ENCODE measurements at places on chromosomes 2 and 18. TPM values are rescaled to one million over a fixed set of nuclear protein-coding genes. Genes with fewer than 3 reads are reported as not detected.

DNA sequence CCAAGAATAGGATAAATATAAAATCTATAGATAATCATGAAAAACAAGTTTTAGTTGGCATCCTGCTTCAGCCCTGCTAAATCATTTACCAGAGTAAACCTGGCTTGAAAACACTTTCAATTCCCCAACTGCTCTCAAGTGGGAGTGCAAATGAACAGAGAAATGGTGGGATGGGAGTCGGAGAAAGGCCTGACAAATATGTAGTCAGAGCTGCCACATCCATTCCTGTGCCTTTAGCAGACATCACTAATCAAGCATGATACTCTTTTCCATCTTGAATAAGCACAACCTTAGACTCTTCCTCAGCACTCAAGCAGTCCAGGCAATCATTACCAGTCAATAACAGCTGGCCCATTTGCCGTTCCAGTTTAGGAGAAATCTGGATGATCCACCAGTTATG lies 101.3 kb downstream of the ANKRD44 start:
- no peak for DNase-seq

Gene PROKR1
- total RNA-seq: 0.04 TPM

DNA sequence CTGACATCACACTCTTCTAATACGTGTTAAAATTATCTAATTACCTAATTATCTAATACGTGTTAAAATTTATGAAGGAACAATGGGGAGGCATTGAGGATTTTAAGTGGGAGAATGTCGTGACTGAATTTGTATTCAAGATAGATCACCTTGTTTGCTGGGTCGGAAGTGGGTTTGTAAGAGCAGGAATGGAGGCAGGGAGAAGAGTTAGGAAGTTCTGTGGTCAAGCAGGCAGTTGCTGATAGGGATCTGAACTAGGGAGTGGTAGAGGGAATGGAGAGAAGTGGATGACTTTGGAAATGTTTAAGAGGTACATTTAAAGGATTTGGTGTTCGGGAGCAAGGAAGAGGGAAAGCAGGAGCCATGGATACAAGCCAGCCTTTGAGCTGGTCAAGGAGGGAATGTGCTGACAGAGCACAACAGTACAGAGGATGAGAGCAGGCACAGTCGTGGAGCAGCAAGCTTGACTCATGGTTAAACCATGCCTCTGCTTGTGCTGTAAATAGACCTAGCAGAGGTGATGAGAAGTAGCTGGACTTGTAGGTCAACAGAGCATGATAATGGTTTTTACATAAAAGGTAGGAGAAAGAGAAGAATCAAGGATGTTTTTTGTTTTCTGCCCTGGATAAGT lies 16.2 kb downstream of the IL18RAP start:
- peak; percentile 89 for DNase-seq

- DNase-seq: peak; percentile 9
Observed at GRCh38 chr18:29693334-29693733, 1349.2 kb downstream of the DSC3 start.

- DNase-seq: no peak
Observed at GRCh38 chr18:10085416-10085815, 171.6 kb downstream of the VAPA start.

DNA sequence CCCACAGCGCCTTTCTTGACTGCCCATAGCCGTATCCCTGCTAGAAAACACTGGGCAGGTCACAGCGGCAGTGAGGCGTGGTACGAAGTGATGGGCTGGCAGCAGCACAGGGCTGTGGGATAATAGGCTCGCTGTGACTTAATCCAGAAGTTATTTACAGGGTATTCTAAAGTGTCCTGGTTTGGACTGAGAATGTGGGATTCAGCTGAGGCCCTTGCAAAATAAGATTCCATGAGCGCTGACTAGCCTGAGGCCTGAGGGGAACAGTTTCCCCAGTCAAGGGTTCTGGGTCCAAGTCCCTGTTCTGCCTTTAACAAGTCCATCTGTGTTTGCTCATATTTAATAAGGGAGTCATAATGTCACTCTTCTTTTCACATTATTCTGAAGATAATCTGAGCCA lies 34.6 kb downstream of the SETBP1 start:
- DNase-seq: peak; percentile 43

DNA sequence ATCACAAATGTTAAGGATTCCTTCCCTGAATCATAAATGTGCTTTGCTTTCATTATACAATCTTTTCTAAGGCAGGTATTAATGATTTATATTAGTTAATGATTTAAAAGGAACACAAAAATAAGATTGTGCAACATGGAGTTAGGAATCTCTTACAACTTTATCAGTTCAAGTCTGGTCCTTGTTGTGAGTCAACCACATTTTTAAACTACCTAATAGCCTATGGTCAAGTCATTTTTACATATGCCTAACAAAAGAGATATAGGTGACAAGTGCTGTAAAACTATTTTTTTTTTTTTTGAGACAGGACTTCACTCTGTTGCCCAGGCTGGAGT lies 8.2 kb upstream of the INPP1 start:
- DNase-seq: no peak

Gene MEP1B
- total RNA-seq: 0.04 TPM

GRCh38 chr2:65991381-65992197 lies 443.3 kb upstream of the MEIS1 start:
- no peak for DNase-seq

Gene RAMP1
- 3.1 TPM for total RNA-seq

- no peak for DNase-seq
Observed at GRCh38 chr2:216328347-216328746, 43.9 kb downstream of the MARCHF4 start.

GRCh38 chr2:220981926-220982325 lies 590.2 kb downstream of the EPHA4 start:
- no peak for DNase-seq

- DNase-seq: no peak
Observed at GRCh38 chr18:39599251-39599650, 2033.7 kb upstream of the CELF4 start.

Gene HOXD8
- not detected for total RNA-seq

Gene C2orf80
- not detected for total RNA-seq

DNA sequence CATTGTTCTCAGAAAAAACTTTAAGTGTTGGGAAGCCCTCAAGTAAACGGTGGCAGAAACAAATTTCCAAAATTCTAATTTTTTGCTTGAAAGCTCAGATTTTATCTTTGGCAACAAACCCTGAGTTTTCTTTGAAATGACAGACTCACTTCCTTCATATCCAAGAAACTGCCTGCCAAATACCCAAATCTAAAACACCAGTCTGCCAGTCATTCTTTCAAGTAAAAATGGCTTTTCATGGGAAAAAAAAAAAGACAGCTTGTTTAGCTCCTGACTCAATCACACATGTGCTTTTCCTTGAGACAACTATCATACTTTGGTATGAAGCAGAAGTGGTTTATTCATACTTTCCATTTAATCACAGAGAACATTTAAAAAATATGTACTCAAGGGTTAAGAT lies 40.6 kb upstream of the CSRNP3 start:
- DNase-seq: no peak

DNA sequence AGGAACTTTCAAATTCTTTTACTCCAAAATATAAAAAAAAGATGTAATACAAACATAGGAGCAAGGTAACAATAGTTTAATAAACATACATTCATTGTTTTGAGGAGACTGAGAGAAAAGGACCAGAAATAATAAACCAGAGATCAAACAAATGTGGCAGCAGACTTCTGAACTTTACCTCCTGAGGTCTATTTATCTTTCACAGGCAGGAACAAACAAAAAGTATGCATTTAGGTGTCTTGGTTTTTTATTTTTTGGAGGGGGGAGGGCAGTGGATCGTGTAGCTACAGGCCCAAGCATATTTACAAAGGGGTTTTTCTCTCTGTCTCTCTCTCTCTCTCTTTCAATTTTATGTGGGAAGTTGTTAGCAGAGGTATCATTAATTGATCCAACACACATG lies 5.6 kb downstream of the PPP4R1 start:
- no peak for DNase-seq

DNA sequence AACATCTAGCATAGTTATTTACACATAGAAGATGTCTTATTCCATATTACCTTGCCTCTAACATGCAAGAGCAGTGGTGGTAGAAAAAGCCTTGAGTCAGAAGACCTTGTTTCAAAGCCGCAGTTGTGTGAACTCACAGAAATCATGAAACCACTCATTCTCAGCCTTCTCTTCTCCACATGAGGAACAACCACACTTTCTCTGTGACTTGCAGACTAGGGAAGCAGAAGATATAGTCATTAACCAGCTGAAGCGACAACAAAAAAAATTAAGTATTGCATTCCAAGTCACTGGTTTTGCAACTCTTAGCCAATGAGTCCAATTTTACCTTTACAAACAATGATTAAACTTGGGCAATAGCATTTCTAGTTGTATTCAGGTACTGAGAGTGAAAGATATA lies 19.0 kb downstream of the TWSG1 start:
- DNase-seq: no peak

- no peak for DNase-seq
Observed at GRCh38 chr2:207229161-207229560, 63.4 kb upstream of the KLF7 start.

DNA sequence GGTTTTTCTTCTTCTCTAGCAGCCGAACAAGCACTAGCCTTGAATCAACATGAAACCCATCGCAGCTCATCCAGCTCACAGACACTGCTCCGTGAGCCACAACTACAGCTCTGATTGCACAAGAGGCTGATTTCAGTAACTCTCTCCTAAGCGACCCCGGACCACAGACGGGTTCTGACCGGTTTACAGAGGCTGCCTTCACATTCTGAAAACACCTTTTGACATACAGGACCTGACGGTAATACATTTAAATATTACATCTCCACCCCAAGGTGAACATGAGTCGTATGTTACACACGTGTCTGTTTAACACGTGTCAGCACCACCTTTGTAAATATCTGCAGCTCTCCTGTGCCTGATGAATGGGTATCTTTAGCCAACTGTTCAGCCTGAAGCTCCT lies 120.7 kb downstream of the TMEM18 start:
- no peak for DNase-seq

- no peak for DNase-seq
Observed at GRCh38 chr2:209808521-209808920, 36.9 kb downstream of the UNC80 start.

Gene RGPD8
- total RNA-seq: 17.0 TPM

DNA sequence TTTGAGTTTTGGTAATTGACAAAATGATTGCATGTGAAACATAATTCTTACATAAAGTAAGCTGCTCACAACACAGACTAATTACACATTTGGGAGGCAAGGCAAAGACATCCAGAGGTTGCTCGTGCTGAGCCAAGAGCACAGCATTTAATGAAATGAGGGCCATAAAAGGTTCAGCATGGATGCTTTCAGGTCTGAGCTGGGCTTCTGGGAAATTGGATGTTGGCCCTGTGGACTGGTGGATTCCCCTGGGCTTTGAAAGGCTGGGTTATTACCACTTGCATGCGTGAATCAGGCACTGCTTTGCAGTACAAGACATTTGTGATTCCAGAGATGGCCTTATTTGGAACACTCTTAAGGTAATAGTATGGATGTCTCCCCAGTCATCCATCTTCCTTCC lies 533.5 kb upstream of the NRP2 start:
- no peak for DNase-seq

DNA sequence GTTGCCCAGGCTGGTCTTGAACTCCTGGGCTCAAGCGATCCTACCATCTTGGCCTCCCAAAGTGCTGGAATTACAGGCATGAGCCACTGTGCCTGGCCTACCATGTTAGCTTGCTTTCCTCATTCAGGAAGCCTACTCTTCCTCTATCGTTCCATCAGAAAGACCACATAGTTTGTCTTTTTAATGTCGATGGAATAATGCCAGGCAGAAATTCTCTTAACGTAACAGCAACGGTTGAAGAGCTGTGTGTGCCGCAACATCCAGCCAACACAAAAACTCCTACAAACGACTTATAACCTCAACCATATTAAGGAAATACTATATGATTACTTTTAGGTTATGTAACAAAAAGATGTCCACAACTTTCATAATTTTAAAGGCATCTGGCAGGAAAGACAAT lies 10.5 kb downstream of the ITGB1BP1 start:
- no peak for DNase-seq

GRCh38 chr2:124489686-124490085 lies 464.6 kb downstream of the CNTNAP5 start:
- no peak for DNase-seq

DNA sequence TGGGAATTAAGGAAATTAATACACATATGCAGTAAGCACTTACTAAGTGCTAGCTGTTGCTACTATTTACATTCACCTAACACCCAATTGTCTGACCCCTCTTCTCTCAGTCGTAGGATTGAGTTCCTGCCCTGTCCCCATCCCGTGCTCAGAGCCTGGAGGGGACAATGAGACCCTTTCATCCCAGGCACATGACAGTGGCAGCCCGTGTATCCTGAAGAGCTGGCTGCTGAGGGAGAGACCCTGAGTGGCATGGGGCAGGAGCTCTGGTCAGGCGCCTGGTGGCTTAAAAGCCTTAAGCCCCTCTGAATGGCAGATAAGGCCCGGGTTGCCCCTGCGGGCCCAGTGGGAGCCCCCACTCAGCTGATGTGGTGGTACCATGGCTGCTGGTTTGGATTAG lies 99.0 kb downstream of the DYSF start:
- no peak for DNase-seq

DNA sequence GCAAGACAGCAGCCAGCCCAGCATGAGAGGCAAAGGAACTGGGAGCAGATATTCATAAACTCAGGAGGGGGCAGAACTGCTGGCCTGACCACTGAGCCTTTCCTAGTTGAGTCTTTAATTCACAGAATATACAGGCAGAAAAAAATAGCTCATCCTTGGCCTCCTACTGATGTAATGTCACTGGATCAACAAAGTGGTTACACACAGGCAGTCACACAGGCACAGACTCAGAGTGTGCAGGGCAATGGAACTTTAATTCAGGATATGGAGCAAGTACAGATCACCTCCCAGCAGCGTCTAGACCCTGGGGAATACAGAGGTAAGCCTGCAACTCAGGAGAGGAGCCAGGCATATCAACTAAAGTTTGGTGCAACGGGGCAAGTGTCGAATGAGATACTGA lies 75.4 kb downstream of the TNP1 start:
- no peak for DNase-seq

DNA sequence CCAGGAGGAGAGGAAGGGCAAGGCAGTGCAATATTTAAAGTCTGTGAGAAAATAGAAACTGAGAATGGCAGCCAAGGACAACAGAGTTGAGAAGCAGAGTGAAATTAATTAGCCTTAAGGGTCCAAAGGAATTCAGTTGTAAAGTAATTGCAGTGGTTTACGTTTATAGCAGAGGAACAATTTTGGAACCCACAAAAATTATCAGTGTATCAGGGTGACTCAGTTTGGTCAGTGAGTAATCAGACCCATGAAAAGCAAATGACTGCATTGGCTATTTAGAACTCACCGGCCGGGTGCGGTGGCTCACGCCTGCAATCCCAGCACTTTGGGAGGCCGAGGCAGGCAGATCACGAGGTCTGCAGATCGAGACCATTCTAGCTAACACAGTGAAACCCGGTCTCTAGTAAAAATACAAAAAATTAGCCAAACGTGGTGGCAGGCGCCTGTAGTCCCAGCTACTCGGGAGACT lies 245.8 kb upstream of the SLC39A10 start:
- peak; percentile 21 for DNase-seq

Gene DAW1
- 0.46 TPM for total RNA-seq

Gene MERTK
- 8.7 TPM for total RNA-seq

Gene IL36B
- not detected for total RNA-seq

- DNase-seq: no peak
Observed at GRCh38 chr2:233474308-233475160, 92.0 kb downstream of the USP40 start.

GRCh38 chr2:76826691-76827090 lies 695.5 kb downstream of the LRRTM4 start:
- DNase-seq: no peak

Data from cardiac muscle cell (in vitro differentiated cells and primary cell).